ENCODE measurements at places on chromosomes 16 and 17. TPM values are rescaled to one million over a fixed set of nuclear protein-coding genes. Genes with fewer than 3 reads are reported as not detected.

CLTC gene
- 210 TPM for total RNA-seq

ODAD4 gene
- 0.65 TPM for total RNA-seq

DERL2 gene
- total RNA-seq = 54.9 TPM

SLC12A3 gene
- 0.38 TPM for total RNA-seq

TNK1 gene
- 0.96 TPM for total RNA-seq

KRT36 gene
- not detected for total RNA-seq

DNAH9 gene
- total RNA-seq = 2.1 TPM

DNA sequence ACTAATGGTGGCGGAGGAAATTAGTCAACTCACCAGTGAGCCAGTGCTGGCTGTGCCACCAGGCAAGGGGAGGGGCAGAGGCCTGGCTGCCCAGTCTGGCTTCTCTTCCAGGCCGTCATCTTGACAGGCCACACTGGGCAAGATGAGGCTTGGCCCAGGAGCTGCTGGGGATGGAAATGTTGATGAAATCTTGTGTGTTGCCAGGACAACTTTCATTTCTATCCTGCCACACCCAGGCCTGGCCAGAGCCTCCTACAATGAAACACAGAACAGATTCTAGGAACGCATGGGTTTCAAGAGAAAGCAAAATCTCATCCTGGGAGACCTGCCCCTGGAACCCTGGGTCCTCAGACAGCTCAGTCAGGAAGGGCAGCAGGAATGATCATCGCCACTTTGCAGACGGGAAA, 9.3 kb downstream of the HEXIM2 start:
- ATAC-seq = peak; percentile 63

GRCh38 chr16:996681-997080, 15.1 kb downstream of the SOX8 start:
- ATAC-seq = no peak

DNA sequence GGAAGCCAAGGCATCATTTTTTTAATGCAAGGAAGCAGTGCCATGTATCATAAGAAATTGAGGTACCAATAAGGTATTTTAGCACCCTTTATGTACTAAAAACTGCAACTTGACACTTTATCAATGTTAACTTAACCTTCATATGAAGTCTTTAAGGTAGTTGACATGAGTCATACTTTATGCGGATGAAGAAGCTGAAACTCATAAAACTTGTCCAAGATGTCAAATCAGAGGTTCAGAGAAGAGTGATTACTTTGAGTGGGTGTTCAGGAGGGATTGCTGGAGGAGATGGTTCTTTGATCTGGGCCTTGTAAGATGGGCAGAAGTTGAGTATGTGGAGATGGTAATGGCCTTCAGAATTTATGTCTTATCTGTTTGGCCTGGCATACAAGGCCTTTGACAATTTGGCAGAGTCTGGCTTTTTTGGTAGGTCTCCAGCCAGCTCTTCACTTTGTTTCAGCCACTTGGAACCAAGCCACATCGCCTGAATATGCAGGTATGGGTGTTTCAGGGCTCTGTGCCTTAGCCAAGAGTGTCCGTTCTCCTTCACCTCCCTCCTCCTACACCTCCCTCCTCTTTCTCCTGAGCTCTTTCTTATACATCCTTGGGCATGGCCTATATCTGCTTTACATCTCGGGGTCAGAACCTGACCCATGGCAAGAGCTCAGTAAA, 23.7 kb downstream of the YPEL2 start:
- no peak for ATAC-seq

DNA sequence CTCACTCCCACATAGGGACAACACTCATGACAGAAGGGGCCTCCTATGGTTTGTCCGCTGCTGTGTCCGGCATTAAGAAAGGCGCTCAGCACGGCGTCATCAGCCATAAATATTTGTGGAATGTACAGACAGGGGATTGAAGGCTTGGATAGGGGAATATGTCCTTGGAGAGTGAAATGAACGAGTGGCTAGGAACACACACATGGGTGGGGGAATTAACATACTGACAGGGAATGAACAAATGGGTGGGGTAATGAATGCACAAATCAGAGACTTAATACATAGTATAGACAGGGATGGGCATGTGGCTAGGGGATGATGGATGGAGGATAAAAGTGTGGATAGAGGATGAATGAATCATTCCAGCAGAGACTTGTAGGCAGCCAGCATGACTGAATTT, 154.0 kb upstream of the HSBP1 start:
- peak; percentile 94 for ATAC-seq

- no peak for ATAC-seq
Measured at GRCh38 chr17:3966720-3967363, 2.6 kb upstream of the ATP2A3 start.

GRCh38 chr17:82611140-82612058, 36.8 kb downstream of the WDR45B start:
- no peak for ATAC-seq

DNA sequence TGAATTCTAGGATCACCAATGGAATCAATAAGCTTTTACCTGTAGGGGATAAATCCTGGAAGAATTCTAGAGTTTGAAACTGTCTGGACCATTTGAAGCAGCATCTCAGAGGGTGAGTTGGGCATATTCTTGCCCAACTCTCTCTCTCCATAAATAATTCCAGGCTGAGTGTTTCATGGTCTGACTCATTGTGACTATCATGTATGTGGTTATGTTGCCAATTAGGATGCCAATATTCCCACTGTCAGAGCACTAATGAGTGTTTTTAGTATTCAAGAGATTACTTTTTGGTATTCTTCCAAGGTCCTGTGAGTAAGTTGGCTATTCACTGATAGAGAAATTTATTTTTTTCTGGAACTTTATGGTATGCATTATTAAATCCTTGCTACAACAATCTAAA, 456.9 kb downstream of the TOX3 start:
- no peak for ATAC-seq

GRCh38 chr16:83714286-83714685, 93.5 kb upstream of the HSBP1 start:
- ATAC-seq = no peak

GRCh38 chr17:83096401-83097224, 17.2 kb downstream of the METRNL start:
- ATAC-seq = no peak

DNA sequence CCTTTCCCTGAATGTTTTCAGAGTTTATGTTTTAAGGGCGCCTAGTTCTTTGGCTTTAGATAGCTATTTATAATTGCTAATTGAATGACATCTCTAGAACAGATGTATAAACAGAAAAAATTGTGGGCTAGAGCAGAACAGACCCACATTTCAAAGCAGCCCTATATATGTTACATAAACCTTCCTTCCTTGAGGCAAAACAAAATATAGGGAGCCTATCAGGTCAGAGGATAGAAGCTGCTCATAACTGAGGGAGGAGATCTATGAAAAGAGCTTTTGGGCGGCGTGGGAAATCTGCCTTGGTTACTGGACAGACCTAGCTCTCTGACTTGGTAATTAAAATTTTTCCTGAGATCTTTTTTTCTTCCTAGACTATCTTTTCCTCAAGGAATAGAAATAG, 68.4 kb downstream of the SPAG9 start:
- no peak for ATAC-seq

DNA sequence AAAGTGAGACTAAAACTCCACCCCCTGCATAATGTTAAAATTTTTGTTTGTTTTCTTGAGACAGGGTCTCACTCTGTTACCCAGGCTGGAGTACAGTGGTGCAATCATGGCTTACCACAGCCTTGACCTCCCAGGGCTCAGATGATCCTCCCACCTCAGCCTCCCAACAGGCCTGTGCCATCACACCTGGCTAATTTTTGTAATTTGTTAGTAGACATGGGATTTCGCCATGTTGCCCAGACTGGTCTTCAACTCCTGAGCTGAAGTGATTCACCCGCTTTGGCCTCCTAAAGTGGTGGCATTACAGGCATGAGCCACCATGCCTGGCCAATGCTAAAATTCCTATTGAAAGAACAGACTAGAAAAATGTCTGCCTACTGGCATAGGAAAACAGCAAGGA, 103.8 kb downstream of the TRIM37 start:
- no peak for ATAC-seq

- no peak for ATAC-seq
Measured at GRCh38 chr16:71264299-71264698, 24.9 kb downstream of the CMTR2 start.

- no peak for ATAC-seq
Measured at GRCh38 chr16:89709166-89709565, 7.7 kb upstream of the SPATA2L start.

DNA sequence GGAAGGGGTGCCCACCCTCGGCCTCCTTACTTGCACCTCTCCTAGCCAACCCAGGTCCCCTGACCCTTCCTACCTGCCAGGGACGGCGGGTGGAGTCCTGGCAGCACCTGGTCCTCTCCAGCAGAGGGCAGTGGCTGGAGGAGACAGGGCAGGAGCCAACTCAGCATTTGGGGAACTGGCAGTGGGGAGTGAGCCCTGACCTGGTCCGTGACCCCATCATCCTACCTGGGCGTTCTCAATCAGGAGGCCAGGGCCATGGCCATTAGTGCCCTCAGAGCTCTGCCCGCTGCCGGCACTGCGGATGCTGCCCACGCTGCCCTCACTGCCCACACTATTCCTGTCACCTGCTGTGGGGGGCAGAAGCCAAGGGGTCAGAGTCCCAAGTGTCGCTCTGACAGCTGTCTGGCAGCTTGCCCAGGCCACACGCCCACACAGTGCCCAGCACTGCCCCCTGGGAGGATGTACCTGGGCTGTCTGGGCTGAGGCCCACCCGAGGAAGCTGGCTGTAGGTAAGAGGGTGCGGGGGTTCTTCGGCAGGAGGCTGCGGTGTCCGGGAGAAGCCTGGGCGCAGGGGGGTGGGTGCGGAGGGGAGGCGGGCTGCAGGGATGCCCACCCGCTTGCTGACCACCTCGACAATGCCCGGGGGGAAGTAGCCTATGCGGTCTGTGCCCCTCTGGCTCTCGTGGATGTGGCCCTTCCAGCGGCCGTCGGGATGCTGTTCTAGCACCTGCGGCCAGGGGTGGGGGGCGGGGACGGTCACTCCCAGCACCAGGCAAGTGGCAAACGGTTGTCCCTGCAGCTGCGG, 10.8 kb downstream of the CASKIN2 start:
- ATAC-seq = no peak
